ENCODE measurements at places on chromosomes 13 and 19.
A peak's percentile ranks its signal among the peaks of the same experiment; 100 is the strongest.

- no peak for DNase-seq
Measured at GRCh38 chr13:76481738-76482137, 404.5 kb downstream of the KCTD12 start.

- DNase-seq: peak; percentile 65
Measured at GRCh38 chr13:40613192-40613818, 53.1 kb downstream of the FOXO1 start.

DNA sequence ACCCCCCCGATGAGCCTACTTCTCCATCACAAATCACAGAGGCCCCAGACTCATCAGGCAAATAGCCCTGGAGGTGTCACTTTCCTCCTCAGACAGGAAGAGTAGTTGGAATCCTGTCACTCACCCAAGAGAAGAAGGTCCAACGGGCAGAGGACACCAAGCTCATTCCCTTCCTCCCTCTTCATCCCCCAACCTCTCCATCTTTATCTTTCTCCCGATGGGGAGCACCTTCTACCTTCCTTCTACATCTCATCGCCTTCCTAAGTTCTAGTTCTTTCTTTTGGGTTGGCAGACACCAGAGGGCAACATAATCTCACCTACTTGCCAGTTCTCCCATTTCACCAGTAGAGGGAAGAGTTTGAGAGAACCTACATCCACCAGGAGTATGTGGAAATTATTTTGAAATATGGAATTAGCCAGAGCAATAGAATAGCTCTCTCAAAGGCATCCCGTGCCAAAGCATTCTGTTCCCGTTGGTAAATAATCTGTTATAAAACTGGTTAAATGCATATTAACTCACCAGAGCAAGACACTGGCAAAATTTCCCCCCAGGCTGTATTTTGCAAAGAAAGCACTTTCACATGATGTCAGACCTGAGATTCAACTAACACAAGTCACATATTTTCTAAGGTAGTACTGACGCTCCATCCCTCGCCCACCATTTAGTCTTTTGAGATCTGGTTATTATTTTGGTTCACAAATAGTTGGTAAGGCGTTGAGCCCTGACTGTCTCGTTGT, 55.0 kb downstream of the ZIC5 start:
- no peak for DNase-seq

GRCh38 chr19:11639245-11639601, 41.9 kb downstream of the ZNF627 start:
- DNase-seq: no peak

GRCh38 chr13:77916488-77916887, 2.1 kb downstream of the EDNRB start:
- no peak for DNase-seq

GRCh38 chr19:13784731-13785452, 10.4 kb upstream of the ZSWIM4 start:
- peak; percentile 69 for DNase-seq

DNA sequence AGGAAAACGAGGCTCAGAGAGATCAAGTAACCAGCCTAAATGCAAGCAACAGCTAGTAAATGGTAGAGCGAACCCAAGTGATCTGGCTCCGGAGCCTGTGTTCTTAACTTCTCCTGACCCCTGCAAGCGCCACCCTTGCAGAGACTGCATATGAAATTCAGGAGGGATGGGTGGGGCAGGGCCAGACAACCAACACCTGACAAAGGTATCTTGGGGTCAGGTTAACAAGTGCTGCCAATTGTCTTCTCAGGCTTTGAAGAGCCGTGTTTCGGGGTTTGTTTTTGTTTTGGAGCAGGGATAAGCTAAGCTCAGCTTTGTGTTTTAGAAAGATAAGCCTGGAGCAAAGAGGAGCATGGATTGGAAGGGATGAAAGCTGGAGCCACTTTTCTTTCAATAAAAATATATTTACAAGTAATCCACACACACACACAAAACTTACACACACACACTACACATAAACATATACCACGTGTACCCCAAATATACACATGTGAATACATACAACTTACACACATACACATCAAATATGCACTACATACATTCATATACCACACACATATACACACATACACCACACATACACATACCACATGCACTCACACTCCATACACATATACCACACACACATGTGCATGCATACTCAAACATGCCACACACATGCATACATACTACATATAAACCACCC, 722.0 kb downstream of the DIAPH3 start:
- DNase-seq: no peak

- peak; percentile 53 for DNase-seq
Measured at GRCh38 chr19:10372690-10373089, 7.7 kb downstream of the TYK2 start.

DNA sequence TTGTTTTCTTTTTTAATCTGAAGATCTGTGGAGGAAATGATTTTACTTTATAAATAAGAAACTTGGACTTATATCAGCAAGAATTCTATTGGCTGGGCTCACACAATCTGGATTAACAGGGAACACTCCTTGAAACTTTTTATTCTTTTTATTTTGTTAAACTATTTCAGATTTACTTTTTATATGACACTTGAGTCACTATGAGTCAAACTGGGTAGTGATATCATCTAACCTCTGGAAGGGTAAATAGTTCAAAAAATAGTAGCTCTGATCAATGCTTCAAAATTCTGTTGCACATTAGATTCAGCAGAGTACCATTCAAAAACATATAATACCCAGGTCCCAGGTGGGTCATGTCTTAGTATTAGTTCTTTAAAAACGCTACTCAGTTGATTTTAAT, 55.1 kb upstream of the NBEA start:
- DNase-seq: no peak

DNA sequence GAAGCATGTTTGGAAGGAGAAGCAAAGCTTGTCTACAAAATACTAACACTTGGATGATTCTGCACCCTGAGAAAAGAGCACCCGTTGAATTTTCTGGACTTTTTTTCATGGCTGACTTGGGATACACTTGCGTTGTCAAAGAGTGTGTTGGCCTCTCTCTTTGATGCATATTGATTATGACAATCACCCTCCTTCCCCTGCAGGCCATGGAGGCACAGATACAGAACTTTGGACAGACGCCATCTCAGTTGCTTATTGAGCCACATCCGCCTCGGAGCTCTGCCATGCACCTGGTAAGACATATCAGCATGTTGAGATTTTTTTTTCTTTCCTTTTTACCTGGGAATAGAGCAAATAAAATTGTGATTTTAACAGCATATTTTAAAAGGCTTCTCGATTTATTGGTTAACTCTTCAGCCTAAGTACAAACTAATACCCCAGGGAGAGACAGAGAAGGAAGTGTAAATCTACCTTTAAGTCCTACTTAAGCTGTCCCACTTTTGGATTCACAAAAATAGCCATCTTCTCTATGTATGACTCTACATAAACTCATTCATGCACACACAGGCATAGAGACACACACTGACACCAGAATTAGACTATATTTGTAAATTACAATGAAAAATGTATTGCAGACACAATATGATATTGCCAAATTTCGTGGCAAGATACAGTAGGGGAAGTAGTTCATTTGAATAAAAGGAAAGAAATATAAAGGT, 169.7 kb upstream of the MAB21L1 start:
- DNase-seq: no peak

GRCh38 chr19:49672131-49672919, 4.7 kb upstream of the PRMT1 start:
- DNase-seq: peak; percentile 77

GRCh38 chr13:73833325-73834070, 300.7 kb downstream of the KLF12 start:
- no peak for DNase-seq

GRCh38 chr13:62320129-62321108, 904.8 kb upstream of the PCDH20 start:
- DNase-seq: no peak

GRCh38 chr13:25351404-25351803, 20.4 kb upstream of the ATP8A2 start:
- DNase-seq: no peak

DNA sequence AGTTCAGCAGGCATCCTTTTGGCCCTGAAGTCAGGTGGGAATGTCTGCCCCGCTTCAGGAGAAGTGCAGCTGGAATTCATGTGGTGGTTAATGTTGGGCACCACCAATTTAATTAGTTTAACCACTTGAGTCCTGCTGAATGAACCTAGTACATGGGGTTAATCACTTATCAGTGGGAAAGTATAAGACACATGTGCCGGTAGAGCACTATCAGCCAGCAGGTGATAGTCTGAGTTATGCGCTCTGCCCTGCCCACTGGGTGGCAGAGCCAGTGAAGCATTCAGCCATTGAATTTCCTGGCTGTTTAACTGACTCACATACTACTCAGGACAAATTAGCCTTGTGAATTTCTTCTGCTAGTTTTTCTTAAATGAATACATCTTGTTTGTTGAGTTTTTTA, 789.7 kb upstream of the PRR20A start:
- DNase-seq: no peak

- peak; percentile 80 for DNase-seq
Measured at GRCh38 chr19:53877361-53877766, 4.6 kb upstream of the PRKCG start.

- DNase-seq: no peak
Measured at GRCh38 chr13:77328819-77329132, 1.9 kb upstream of the MYCBP2 start.

GRCh38 chr13:80214521-80214991, 126.4 kb downstream of the SPRY2 start:
- DNase-seq: no peak

DNA sequence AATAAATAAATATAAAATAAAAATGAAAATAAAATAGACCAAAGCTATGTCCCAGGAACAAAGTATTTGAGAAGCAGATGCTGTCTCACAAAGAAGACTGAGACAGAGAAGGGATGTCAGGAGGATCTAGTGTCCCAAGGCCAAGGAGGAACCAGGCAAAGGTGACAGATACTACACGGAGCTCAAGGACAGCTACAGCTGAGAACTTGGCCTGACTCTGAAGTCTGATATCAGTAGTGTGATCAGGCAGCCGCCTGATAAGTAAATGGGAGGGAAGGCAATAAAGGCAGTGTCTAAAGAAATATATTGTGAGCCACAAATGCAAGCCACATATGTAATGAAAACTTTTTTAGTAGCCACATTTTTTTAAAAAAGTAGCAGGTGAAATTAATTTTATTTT, 20.4 kb upstream of the NANOS3 start:
- DNase-seq: no peak
